Esophagus muscularis mucosa (tissue), 4 donors: ENCODE measurements at places on chromosomes 2 and 18. TPM values are rescaled to one million over a fixed set of nuclear protein-coding genes. Genes with fewer than 3 reads are reported as not detected.

ATP6V1B1 gene
- total RNA-seq: 1.6 TPM

ABCG5 gene
- total RNA-seq: not detected

KLHL29 gene
- total RNA-seq: 22.0 TPM

ARL4C gene
- 16.4 TPM for total RNA-seq

RETSAT gene
- total RNA-seq: 63.7 TPM

GRCh38 chr18:11985586-11985985 lies 4.3 kb downstream of the IMPA2 start:
- no peak for DNase-seq

GRCh38 chr2:207328944-207329386 lies 163.2 kb upstream of the KLF7 start:
- no peak for DNase-seq

DNA sequence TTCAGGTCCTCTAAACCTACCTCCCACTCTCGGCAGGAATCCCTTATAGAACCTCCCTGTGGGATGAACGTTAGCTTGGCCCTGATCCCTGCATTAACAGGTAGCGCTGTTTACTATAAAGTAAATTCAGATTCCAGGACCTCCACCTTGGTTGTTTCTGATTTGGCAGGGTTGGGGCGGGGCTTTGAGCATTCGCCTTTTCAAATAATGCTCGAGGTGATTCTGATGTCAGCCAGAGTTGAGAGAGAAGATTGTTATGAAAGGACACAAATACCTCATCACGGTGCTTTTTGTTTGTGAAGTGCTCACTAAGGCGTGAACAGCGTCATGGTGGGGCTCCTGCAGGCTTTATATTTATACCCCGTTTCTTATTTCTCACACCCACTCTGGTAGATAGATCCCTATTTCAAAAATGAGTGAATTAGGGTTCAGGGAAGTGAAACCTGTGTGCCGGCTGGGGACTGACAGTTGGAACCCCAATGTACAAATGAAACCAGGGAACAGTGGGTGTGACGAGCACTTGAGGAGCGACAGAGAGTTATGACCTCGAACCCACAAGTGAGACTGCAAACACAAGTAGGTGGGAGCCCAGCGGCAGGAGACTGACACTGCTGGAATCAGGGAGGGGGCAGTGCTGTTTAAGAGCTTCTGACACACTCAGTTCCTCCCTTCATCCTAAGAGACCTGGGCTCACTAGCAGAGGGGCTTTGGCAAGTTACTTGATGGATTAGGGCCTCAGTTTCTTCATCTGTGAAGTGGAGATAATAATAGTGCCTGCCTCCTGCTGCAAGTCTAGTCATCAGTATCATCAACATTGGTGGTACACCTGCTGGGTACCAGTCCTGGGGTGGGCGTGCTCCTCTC lies 14.2 kb upstream of the CXCR4 start:
- no peak for DNase-seq

DNA sequence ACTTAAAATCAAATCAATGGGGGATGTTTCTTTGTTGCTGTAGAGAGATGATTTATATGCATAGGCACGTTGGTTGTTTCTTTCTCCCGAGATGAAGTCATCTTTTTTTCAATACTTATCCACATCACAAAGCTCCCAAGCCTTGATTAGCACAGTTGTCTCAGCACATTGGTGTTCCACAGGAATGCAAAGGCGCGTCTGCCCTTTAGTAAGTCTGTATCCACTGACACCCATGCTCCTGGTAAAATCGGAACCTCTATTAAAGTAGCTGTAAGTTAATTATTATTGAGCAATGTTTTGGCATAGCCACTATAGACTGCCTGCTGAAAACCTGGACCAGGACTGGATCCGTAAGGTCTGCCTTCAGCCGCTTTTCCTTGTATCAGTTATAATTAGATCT lies 77.6 kb upstream of the RBM44 start:
- DNase-seq: no peak

GRCh38 chr18:23918395-23919032 lies 96.0 kb upstream of the TTC39C start:
- DNase-seq: no peak

DNA sequence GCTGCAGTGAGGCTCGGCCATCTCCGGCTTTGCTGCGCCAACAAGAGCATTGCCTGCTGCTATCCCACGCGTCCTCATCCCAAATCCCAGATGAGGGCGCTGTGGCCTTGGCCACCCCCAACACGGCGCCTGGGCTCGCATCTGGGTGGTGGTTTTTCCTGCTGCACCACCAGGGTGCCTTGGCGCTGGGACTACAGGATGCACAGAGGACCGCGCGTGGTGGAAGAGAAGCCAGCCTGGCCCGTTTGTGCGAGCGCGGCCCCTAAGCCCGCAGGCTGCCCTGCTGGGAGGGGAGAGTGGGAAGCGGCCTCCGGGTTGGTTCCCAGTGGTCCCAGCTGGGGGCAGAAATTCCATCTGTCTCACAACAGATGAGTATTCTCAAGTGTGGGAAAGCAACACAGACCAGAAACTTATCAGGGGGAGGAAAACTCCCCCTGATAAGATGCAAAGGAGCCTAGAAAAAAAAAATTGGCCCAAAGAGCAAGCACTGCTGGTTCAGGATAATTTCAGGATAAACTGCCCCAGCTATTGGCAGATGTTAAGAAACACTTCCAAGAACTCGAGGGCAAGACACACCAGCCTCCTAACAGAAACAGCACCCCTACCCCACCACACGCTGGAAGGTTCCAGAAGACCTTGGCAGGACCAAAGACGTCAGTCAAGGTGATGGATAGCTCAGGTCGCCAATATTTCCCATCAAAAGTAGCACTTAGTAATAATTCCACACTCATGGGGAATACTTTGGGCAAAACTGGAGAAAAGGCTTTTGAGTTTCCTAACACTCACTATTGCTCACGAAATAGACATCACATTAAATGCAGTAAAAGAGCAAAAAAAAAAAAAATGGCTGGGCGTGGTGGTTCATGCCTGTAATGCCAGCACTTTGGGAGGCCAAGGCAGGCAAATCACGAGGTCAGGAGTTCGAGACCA lies 152.1 kb downstream of the PXDN start:
- no peak for DNase-seq

- DNase-seq: no peak
Observed at GRCh38 chr2:218249691-218250090, 11.1 kb upstream of the GPBAR1 start.

- no peak for DNase-seq
Observed at GRCh38 chr2:172962082-172962481, 113.6 kb upstream of the MAP3K20 start.

DNA sequence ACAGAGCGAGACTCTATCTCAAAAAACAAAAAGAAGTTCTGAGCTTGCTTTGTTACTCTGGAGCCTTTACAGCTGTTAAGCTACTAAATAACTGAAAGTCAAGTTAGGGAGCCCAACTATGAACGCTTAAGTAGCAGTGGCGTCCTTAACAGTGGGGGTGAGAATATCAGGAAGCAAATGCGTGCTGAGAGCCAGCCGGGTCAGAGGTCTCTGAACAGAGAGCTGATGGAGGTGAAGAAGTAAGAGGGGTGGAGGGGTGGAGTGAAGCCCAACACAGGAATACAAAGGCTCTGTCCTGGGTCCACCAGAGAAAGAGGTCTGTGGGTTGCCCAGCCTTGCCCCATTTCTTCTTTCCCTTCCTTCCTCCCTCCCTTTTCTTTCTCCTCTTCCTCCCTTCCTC lies 104.1 kb upstream of the GATA6 start:
- no peak for DNase-seq

- no peak for DNase-seq
Observed at GRCh38 chr2:66462501-66462825, 27.5 kb downstream of the MEIS1 start.

GRCh38 chr2:63875131-63875527 lies 33.4 kb downstream of the UGP2 start:
- no peak for DNase-seq

DNA sequence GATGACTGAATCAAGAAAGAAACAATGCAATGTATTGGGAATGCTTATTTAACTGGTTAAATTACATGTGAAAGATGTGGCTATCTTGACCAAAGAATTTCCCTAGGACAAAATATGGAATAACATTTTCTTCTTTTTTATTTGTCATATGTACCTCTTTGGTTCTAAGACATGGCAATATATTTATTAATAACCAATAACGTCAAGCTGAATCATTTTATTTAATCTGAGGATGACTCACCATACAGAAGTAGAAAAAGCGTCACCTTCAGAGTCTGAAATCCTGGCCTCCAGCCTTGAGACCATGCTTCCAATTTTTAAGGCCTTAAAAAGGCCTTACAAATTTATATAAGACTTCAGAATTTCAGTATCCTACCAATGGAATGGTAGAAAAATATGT lies 1464.9 kb downstream of the SUCLG1 start:
- DNase-seq: no peak

GRCh38 chr2:7906431-7906830 lies 775.4 kb upstream of the ID2 start:
- no peak for DNase-seq

DNA sequence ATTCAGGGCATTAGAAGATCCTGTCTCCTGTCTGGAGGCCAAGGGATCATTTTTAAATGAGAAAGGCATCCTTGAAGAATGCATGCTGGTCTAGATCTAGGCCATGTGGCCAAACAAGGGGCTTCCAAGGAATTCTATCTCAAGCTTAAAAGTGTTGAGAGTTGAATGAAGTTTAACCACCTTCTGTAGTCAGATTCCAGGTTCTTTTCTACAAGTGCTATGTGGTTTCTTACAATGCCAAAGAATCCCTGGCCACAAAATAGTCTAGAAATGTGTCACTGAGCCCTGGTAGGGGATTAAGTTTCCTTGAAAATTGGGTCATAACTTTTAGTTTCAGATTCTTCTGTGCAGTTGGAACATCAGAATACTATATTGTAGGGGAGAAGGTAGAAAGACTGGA lies 640.7 kb upstream of the ACVR2A start:
- DNase-seq: no peak

DNA sequence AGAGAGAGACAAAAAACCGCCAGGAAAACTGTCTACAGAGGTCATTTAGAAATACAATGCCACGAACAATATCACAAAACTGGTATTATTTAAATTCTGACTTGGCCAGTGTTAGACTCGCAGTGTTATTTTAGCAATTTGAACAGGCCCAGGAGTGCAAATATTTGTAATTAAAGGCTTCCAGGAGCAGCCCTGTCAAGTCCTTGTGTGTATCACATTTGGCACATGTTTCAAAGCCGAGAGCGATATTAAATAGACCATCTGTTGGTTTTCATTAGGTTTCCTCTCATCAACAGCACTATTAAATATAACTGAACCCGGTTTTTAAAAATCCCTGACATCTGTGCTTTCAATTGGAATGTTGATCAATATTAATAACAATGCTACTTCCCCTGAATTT lies 656.9 kb downstream of the TSN start:
- no peak for DNase-seq

- DNase-seq: no peak
Observed at GRCh38 chr2:205776139-205776538, 93.8 kb downstream of the NRP2 start.
